ENCODE measurements at places on chromosomes 5 and 9.

DNA sequence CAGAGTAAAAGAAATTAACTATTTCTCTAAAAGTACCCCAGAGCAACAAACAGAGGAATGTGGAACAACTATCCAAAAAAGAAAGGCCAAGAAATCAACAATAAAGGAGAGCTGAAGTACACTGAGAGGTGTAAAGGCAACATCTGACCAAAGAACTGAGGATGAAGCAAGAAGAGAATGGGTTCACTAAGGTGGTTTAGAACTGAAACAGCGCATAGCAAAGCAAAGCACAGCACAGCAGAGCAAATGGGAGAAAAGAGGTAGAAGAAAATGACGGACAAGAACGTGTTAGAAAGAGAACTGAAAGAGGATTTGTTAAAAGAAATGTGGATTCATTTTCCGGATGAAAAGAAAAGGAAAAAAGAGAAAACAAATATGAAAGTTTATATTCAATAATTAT, 25.8 kb downstream of the RFX3 start:
- DNase-seq, result no peak

- DNase-seq, result no peak
Observed at GRCh38 chr5:92930057-92930456, 651.0 kb downstream of the NR2F1-AS1 start.

DNA sequence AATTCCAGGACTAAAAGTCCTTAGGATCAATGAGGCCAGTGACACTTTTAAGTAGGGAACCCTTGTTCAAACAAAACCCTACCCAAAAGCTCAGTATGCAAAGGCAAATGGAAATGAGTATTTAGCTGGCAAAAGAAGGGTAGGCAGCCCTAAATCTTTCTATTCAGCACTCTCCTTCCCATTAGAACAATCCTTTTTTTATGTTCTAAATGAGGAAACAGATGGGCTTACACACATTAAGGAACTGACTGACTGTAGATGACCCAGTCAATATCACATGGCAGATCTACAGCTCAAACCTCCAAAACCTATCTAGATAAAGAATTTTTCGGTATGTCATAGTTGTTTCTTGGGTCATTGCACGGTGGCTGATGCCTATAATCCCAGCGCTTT, 7.2 kb downstream of the CSNK1A1 start:
- no peak for DNase-seq

GRCh38 chr5:110703481-110703880, 23.0 kb downstream of the TMEM232 start:
- no peak for DNase-seq

DNA sequence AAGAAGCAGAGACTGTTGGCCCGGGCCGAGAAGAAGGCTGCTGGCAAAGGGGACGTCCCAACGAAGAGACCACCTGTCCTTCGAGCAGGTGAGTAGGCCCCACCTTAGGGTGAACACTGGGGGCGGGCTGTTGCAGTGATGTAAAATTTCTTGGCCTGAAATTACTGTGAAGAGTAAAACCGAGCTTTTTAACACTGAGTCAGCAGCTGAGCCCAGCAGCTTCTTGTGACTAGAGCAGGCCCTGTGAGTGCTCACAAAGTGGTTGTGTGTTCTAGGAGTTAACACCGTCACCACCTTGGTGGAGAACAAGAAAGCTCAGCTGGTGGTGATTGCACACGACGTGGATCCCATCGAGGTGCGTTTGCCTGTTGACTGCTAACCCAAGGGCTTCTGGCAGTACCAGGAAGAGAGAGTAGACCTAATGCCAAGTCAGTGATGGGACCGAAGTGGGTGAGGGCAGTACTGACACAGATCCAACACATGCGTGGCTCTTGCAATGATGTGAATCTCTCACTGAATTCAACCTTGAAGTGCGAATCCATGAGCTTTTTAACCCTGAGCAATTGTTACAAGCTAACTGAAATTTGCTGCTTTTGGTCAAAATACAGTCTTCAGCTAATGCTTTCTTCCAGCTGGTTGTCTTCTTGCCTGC, 2.1 kb downstream of the RPL7A start:
- DNase-seq, result no peak

- no peak for DNase-seq
Observed at GRCh38 chr5:141952020-141952419, 6.0 kb downstream of the PCDH12 start.

DNA sequence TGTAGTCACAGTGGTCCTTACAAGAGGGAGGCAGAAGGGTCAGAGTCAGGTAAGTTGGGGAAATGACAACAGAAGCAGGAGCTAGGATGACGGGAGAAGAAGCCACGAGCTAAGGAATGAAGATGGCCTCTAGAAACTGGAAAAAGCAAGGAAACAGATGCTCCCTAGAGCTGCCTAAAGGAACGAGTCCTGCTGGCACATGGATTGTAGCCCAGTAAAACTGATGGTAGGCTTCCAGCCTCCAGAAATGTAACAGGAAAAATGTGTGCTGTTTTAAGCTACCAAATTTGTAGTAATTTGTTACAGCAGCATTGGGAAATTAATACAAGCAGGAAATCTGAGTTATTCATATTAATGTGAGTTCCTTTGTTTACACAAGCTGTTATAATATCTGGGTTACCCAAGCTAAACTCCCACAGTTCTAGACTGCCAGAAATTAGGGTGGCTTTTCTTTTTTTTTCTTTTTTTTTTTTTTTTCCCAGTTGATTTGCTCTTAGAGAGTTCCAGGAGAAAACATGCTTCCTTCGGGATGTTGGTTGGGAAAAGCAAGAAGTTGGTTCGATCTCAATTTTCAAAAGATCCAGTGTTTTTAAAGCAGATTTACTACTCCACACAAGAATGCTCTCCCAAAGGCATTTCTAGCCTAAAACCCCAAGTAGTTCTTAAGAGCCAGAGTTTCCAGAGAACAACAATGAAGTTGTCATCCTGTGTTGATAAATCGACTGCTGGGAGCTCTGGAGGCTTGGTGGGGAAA, 400.0 kb upstream of the SLC24A2 start:
- DNase-seq, result no peak

GRCh38 chr5:116578676-116579075, 4.1 kb upstream of the SEMA6A start:
- no peak for DNase-seq

DNA sequence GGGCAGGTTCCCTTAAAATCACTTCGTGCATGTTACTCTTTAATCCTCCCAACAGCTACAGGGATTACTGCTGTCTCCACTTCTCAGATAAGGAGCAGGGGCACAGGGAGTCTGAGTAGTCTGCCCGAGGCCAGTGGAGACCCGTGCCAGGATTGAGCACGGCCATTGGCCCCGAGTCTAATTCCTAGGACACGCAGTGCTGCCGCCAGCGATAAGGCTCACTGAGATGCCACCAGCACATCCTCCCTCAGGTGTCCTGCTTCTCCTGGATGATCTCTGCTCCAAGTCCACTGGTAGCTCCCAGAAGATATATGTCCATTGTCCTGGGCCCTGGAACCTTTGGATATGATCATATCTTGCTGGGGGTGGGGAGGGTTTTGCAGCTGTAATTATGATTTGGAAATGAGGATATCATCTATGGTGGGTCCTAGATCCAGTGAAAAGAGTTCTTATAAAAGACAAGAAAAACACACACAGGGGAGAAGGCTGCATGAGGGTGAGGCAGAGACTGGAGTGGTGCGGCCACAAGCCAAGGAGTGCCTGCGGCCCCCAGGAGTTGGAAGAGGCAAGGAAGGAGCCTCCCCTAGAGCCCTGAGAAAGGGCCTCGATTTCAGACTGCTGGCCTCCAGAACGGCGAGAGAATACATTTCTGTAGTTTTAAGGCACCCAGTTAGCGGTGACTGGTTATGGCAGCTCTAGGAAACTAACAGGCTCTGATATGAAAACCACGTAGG, 19.4 kb upstream of the MED10 start:
- no peak for DNase-seq

GRCh38 chr9:113675475-113675941, 200.6 kb upstream of the ZNF618 start:
- no peak for DNase-seq

DNA sequence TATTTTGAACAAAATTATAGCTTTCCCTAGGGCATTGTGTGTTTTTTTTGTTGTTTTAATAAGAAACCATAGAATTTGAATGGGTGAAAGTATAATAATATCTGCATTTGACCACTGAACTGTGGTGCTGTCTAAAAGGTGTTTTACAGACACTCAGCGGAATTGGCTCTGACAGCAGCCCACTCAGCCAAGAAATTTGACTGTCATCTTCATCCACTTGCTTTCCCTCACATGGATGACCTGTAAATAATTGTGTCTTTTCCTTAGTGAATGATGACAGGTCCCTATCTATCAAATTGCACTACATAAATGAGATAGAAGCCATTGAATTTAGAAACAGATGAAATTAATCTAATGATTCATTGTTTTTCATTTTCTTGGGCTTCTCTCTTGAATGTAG, 150.0 kb downstream of the PAM start:
- no peak for DNase-seq

DNA sequence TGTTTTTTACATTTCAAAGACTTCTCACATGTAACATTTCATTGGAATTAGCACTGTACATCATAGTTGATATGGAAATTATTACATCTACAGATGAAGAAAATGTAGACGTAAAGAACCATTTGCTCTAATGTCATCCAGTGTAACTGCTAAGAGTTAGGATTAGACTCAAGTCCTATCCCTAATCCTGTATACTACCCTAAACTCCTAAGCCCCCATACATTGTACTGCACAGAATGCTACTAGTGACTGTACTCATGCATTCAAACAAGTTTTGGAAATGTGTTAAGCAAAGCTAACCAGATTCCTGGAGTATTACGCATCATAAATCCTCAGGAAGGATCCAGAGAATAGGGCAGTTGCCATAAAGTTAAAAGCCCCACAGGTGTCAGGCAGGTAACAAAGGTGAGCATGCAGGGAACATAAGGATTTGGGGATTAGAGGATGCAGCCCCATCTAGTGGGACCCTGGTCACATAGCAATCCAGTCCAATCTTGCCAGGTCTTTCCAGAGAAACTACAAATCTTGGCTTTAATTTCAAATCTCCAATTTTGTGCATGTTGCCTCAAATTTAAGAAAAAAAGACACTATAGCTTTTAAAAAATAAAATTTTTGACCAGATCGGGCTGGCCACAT, 32.0 kb downstream of the HAVCR1 start:
- DNase-seq, result peak; percentile 43

GRCh38 chr9:99980598-99980997, 74.1 kb downstream of the STX17 start:
- no peak for DNase-seq

DNA sequence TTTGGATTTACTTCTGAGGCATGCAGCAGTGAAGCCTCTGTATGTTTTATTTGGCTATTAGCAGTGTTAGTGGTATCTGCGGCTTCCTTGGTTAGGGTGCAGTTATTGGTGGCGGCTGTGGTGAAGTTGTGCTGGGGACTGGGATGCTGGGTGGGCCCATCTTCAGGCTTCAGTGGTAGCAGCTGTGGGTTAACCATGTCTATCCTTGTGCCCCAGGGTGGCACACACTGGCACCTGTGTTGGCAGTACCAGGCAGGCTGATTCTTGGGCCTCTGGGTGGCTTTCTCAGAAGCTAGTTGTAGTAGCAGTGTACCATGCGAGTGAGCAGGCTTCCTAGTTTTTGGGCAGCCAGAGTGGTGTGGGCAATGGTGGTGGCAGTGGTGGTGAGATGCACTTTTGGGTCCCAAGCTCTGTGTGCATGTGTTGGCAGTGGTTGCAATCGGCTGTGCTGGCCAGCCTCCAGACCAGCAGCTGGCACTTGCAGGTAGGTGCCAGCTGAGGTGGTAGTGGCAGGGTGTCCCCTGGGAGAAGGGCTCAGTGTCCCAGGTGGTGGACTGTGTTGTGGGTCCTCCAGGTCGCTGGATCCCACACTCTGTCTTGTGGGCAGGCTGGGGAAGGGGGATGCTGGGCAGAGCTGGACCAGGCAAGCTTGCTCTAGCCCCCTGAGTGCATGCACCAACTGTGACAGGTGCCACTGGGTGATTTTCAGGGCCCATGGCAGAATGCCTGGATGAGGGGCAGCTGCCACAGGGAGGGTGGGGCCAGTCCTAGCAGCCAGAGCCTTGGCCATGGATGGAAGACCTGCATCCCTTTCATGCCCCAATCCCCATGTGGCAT, 13.6 kb downstream of the AHRR start:
- DNase-seq, result no peak

DNA sequence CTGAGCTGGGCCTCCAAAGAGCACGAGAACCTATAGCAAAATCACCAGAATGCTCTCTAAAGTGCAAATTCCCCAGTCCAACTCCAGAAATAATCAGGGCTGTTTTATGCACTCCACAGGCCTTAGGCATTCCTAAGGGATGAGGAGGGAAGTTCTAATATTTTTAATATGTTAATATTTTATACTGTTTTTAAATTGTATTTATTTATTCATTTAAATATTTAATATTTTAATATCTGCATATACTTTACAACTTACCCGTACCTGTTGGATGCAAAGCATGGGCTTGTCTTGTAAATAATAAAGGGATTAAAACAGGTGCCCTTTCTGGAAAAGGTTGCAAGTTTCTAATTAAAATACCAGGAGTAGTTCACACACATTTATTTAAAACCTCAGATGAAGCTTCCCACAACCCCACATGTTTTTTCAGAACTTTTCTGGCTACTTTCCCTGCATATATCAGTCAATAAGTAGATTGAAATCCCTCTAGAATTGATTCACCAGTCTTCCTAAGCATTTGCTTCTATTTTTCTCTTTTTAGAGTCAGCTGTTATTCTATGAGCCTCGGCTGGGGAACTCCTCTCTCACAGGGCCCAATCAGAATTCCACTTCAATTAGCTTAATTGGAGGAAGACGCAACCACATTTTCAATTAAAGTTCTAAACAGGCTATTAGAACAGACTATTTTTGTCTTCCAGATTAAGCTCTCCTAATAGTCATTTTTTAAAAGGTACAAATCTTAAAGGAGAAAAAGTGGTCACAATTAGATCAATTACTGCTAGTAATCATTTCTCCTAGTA, 140.8 kb downstream of the CDH6 start:
- DNase-seq, result no peak

DNA sequence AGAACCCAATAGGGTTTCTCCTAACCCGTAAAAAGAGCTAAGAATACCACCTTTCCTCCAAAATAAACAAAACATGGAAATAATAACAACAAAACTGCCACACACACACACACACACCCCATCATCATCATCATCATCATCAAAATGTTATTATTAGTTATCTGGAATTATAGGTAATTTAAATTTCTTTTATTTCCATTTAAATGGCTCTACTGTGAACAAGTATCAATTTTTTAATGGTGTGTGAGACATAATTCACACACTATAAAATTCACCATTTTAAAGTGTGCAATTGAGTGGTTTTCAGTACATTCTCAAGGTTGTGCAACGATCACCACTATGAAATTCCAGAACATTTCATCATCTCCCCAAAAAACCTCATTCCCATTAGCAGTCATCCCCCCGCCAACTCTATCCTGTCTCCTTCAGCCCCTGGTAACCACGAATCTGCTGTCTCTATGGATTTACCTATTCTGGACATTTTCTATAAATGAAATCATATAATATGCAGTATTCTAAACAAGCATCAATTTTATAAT, 172.7 kb downstream of the ROR2 start:
- DNase-seq, result no peak

- no peak for DNase-seq
Observed at GRCh38 chr9:127769929-127770582, 8.4 kb downstream of the SH2D3C start.

- no peak for DNase-seq
Observed at GRCh38 chr5:179509845-179510244, 40.5 kb upstream of the RUFY1 start.

GRCh38 chr9:77743386-77743785, 95.3 kb upstream of the GNA14 start:
- no peak for DNase-seq

Data from prostate gland (tissue), 2 donors.